Naive thymus-derived CD8-positive, alpha-beta T cell (primary cell): ENCODE measurements at places on chromosomes 16 and 17.

- H3K27ac ChIP-seq, result no peak overlapping the region
- no peaks in the 10 kb centered on the region for H3K27me3 ChIP-seq
These were observed 139.1 kb upstream of the GSE1 start for GRCh38 chr16:85473909-85474620.

GRCh38 chr16:48326915-48327314 lies 58.3 kb downstream of the SIAH1 start:
- H3K27me3 ChIP-seq, result no peaks in the 10 kb centered on the region
- H3K4me1 ChIP-seq, result peaks cover 35% of the 10 kb centered on the region
- peaks cover 50% of the 10 kb centered on the region for H3K36me3 ChIP-seq
- DNase-seq, result no peak
- no peak overlapping the region for H3K4me3 ChIP-seq
- no peak overlapping the region for H3K27ac ChIP-seq

GRCh38 chr16:89534252-89534756 lies 26.1 kb downstream of the SPG7 start:
- H3K4me1 ChIP-seq, result peaks cover 22% of the 10 kb centered on the region
- peak overlapping the region; percentile 73 for H3K4me3 ChIP-seq
- DNase-seq, result peak; percentile 36
- H3K36me3 ChIP-seq, result peaks cover 3% of the 10 kb centered on the region

GRCh38 chr17:68516732-68517131 lies 4.5 kb downstream of the PRKAR1A start:
- H3K36me3 ChIP-seq, result peaks cover 21% of the 10 kb centered on the region
- peaks cover 2% of the 10 kb centered on the region for H3K27me3 ChIP-seq
- H3K4me1 ChIP-seq, result peaks cover 66% of the 10 kb centered on the region
- no peak overlapping the region for H3K27ac ChIP-seq

- DNase-seq, result no peak
- H3K36me3 ChIP-seq, result peaks cover 22% of the 10 kb centered on the region
- H3K4me3 ChIP-seq, result no peak overlapping the region
- H3K27me3 ChIP-seq, result no peaks in the 10 kb centered on the region
- no peak overlapping the region for H3K27ac ChIP-seq
- peaks cover 8% of the 10 kb centered on the region for H3K4me1 ChIP-seq
These were observed 136.3 kb downstream of the NLK start for GRCh38 chr17:28178800-28179199.

GRCh38 chr17:61601297-61601696 lies 10.3 kb upstream of the NACA2 start:
- no peak for DNase-seq
- no peak overlapping the region for H3K4me3 ChIP-seq
- H3K27me3 ChIP-seq, result peaks cover 17% of the 10 kb centered on the region
